ENCODE measurements at places on chromosomes 13 and 19.

- DNase-seq: peak; percentile 75
Observed at GRCh38 chr19:49097453-49098288, 12.4 kb downstream of the SNRNP70 start.

- DNase-seq: no peak
Observed at GRCh38 chr13:41939398-41939797, 21.5 kb downstream of the VWA8 start.

- peak; percentile 79 for DNase-seq
Observed at GRCh38 chr19:31351056-31351854, 2.0 kb upstream of the TSHZ3 start.

DNA sequence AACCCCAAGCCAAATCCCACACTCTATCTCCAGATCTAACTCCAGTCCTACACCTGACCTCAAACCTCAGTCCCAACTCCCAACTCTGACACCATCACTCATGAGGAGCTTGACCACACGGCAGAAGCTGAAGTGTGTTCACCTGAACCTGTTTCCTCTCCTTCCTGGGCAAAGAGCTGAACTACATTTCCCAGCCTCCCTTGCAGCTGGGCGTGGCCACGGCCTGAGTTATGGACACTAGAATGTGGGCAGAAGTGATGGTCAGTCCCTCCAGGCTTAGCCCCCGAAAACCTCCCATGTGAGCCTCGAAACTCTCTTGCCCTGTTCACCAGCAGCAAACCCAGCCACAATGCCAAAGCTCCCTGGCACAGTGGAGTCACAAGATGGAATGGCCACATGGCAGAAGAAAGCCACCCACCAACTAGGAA is 19.5 kb upstream of the MEIS3 start:
- no peak for DNase-seq

DNA sequence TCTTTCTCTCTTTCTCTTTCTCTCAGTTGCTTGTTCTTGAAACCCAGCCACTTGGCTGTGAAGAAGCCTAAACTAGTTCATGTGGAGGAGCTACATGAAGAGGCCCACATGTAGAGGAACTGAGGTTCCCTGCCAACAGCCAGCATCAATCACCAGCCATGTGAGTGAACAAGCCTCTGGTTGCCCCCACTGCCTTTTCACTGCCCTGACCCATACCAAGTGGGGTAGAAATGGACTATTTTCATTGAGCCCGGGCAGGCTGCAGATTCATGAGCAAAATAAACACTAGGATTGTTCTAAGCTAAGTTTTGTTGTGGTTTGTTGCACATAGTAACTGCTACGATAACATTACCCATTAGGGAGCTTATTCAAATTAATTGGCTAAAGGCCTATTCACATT is 78.7 kb upstream of the FAM216B start:
- DNase-seq: no peak

GRCh38 chr19:1856698-1857603 is 6.4 kb downstream of the KLF16 start:
- peak; percentile 80 for DNase-seq

GRCh38 chr13:111143865-111144540 is 28.9 kb downstream of the ARHGEF7 start:
- no peak for DNase-seq

- DNase-seq: no peak
Observed at GRCh38 chr19:15843203-15843893, 27.9 kb upstream of the OR10H1 start.
